ENCODE measurements at places on chromosomes 5 and 9. TPM values are rescaled to one million over a fixed set of nuclear protein-coding genes. Genes with fewer than 3 reads are reported as not detected.

DNA sequence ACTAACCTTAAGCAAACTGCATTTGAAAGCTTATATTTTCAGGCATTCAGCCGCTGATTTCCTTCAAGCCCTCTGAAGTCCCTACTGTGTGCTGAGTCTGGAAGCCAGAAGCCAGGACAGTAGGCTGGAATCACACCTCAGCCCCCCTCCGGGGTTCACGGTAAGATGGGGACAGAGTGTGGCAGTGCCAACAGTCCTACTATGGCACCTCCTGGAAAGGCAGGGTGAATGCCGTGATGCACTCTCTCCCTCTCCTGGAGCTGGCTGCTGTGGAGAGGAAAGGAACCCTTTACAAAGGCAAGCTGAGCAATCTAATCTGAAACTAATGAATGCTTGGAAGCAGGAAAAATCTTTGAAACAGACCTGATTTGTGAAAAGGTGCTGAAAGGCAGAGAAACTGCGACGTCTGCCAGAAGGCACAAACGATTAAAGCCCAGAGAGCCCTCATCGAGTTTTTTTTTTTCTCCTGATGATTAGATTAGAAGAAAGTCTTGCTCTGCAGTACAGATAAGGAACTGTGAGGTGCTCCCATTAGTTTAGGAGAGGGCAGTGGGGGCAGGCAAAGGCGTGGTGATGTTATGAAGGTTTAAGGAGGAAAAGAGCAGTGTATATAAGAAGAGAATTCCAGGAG is 21.0 kb downstream of the ANKH start:
- H3K4me1 ChIP-seq = peaks cover 11% of the 10 kb centered on the region
- DNase-seq = no peak
- no peak overlapping the region for H3K4me3 ChIP-seq
- H3K36me3 ChIP-seq = peaks cover 6% of the 10 kb centered on the region
- no peaks in the 10 kb centered on the region for H3K27me3 ChIP-seq

DNA sequence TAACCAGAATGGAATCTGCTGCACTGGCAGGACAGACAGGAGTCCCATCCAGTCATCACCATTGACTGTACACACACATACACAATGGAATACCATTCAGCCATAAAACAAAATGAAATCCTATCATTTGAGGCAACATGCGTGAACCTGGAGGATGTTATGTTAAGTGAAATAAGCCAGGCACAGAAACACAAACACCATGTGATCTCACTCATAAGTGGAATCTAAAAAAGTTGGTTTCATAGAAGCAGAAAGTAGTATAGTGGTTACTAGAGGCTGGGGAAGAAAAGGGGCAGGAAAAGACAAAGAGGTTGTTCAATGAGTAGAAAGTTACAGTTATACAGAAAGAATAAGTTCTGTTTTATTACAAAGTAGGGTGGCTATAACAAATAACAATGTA is 884.0 kb upstream of the ACO1 start:
- no peak overlapping the region for H3K4me3 ChIP-seq
- H3K27me3 ChIP-seq = no peaks in the 10 kb centered on the region
- H3K27ac ChIP-seq = no peak overlapping the region
- no peaks in the 10 kb centered on the region for H3K4me1 ChIP-seq
- no peak for DNase-seq
- no peaks in the 10 kb centered on the region for H3K36me3 ChIP-seq

GRCh38 chr5:32004404-32004803 is 169.7 kb downstream of the GOLPH3 start:
- no peak for DNase-seq
- H3K4me3 ChIP-seq = no peak overlapping the region
- no peak overlapping the region for H3K27ac ChIP-seq
- no peaks in the 10 kb centered on the region for H3K36me3 ChIP-seq
- H3K4me1 ChIP-seq = no peaks in the 10 kb centered on the region

- DNase-seq = no peak
- H3K4me1 ChIP-seq = no peaks in the 10 kb centered on the region
- peaks cover 2% of the 10 kb centered on the region for H3K36me3 ChIP-seq
- no peak overlapping the region for H3K27ac ChIP-seq
- no peak overlapping the region for H3K4me3 ChIP-seq
Observed at GRCh38 chr5:73412597-73412988, 36.0 kb downstream of the FOXD1 start.

DNA sequence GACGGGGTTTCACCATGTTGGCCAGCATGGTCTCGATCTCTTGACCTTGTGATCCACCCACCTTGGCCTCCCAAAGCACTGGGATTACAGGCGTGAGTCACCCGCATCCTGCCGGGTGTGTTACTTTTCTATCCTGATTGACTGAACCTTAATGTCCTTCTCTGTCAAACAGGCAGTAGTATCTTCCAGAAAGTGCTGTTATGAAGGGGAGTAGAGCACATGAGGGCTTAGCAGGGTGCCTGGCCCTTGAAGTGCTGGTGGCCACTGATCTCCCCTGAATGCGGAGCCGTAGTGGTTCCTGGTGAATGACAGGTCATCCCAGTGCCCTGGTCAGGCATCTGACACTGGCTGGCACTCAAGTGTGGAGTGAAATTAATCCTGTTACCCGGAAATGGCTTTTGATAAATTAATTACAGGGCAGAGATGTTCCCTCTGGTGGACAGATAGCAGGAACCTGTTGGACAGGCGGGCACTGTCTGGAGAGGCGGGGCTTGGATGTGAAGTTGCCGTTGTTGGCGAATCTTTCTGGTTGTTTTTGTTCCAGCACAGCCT is 28.4 kb downstream of the PRRC2B start:
- H3K36me3 ChIP-seq = no peaks in the 10 kb centered on the region
- no peak overlapping the region for H3K4me3 ChIP-seq

The TMEM141 gene
- 62.1 TPM for polyA plus RNA-seq

DNA sequence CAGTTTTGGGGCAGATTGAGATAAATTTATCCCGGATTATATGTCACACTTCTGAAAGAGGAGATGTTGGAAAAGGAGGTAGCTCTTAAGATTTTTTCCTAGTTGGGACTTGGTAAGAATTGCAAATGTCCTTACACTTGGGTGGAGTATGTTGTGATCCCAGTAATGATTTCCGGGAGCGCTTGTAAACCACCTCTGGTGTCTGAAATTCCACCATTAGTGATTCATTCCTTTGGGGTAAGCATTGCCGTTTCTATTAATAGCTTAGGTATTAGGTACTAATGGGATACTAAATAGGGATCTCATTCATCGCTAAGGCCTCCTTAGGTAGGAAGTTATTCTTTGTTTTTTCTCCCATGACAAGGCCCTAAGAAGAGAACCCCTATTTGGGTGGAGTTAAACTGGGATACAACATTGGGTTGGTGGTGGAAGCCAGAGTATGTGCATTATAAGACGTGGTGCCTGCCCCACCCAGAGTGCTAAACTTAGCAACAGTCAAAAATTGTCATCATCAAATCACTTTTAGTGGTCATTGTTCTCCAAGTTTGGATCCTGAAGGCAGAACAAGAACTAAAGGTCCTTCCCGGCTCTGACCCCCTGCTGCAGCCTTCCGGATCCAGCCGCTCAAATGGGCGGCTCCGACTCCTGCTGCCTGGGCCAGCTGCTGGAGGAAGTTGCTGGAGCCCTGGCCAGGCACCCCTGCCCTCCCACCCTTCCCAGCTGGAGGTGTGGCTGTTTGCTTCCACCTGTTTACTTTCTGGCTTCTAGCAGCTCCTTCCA is 31.7 kb upstream of the DAB2IP start:
- H3K27ac ChIP-seq = no peak overlapping the region
- no peaks in the 10 kb centered on the region for H3K36me3 ChIP-seq
- no peak overlapping the region for H3K4me3 ChIP-seq
- peaks cover 8% of the 10 kb centered on the region for H3K27me3 ChIP-seq
- H3K4me1 ChIP-seq = no peaks in the 10 kb centered on the region
- no peak for DNase-seq

- H3K27ac ChIP-seq = peak overlapping the region; percentile 10
- H3K4me3 ChIP-seq = no peak overlapping the region
- peaks cover 2% of the 10 kb centered on the region for H3K27me3 ChIP-seq
- no peaks in the 10 kb centered on the region for H3K36me3 ChIP-seq
Observed at GRCh38 chr5:150112201-150113046, 26.1 kb upstream of the CSF1R start.

The RCL1 gene
- 13.6 TPM for polyA plus RNA-seq

DNA sequence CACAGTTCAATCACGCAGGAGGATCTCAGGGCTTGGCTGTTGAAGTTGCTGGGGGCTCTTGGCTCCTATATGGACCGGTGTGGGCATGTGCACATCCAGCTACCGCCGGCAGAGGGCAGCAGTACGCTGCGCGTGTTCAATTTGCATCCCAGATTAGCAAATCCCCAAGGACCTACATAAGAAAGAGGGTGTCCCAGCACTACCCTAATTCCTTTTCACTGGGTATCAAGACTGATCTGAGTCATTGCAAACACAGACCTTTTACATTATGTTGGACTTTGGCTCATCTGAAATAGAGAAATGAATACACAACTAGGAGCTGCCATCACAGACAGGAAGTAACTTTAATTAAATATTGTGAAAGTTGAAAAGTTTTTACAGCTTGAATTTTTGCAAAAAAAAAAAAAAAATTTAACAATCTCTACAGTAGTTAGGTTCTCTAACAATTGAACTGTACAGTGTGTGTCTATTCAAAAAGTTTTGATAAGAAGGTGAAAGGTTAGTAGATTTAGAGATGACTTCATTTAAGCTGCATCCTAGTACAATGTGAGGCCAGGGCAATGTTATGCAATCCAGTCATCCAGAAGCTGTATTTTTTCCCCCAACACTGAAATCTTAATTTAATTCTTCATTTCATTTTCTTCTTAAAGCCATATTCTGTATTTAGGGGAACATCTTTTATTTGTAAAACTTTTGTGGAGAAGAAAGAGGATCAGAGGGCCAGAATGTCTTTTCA is 404.0 kb downstream of the EBF1 start:
- H3K27me3 ChIP-seq = no peaks in the 10 kb centered on the region
- no peak overlapping the region for H3K27ac ChIP-seq
- no peaks in the 10 kb centered on the region for H3K36me3 ChIP-seq

DNA sequence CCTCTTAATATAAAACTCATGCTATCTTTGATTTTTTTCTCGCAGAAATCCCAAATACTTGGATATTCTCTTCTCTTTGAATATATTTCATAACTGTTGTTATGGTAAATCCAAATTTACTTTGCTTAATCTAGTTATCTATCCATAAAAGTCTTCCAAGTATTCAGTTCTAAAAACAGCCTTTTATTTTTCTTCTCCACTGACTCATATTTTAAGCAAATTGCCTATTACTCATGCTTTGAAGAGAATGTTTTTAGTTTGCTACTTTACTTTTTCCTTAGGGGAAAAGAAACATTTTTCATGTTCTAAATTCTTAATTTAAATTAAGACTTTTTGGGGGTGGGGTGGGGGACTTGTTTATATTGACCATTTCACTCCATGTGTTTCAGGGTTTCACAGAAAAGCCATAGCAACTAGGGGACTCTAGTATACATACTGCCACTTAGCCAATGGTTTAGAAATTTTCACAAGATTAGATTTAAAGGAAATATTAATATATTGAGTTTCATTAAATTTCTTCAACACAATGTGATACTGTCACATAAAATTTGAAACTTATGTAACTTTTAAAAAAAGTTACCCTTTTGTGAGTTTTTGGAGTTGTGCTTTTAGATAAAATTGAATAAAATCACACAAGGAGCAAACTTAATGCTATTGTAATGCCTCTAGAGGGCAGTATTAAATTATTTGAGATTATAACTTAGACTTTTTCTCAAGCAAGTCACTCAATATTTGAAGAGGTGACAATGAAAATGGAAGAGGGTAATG is 545.8 kb upstream of the ARRDC3 start:
- H3K36me3 ChIP-seq = no peaks in the 10 kb centered on the region
- H3K27me3 ChIP-seq = no peaks in the 10 kb centered on the region
- no peak for DNase-seq
- H3K4me3 ChIP-seq = no peak overlapping the region
- no peaks in the 10 kb centered on the region for H3K4me1 ChIP-seq

The PTPN3 gene
- polyA plus RNA-seq = not detected

GRCh38 chr5:37851305-37851704 is 11.5 kb upstream of the GDNF start:
- H3K27me3 ChIP-seq = peaks cover 7% of the 10 kb centered on the region
- H3K4me1 ChIP-seq = no peaks in the 10 kb centered on the region
- H3K27ac ChIP-seq = no peak overlapping the region

DNA sequence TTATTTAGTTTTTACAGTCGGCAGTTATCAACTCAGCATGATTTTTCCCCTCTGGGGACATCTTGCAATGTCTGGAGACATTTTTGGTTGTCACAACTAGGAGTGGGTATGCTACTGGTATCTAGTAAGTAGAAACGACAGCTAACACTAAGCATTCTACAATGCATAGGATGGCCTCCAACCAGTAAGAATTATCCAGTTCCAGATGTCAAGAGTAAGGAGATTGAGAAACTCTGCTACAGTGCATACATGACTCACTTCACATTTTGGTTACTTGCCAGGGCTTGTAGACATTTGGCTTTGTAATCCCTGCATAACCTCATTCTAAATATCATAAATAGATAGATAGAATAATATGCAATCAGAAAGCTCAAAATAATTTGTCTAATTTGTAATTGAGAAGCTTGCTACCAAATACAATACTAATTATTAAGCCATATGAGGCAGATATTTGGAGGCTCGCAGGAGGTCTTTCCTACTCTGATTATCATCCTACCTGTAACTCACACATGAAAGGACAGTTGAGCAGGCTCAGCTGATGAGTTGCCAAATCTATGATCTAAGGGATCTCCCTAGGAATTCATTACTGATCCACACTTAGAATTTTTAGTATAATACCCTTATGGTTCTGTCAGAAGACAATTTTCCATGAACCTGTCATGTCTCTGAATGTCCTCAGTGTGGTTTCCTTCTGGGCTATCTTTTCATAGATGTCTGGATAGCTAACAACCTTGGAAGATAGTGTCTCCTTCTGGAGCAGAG is 346.9 kb upstream of the TLE4 start:
- H3K36me3 ChIP-seq = no peaks in the 10 kb centered on the region
- no peaks in the 10 kb centered on the region for H3K4me1 ChIP-seq
- H3K4me3 ChIP-seq = no peak overlapping the region
- no peak for DNase-seq

The MAP1B gene
- polyA plus RNA-seq = 0.02 TPM

DNA sequence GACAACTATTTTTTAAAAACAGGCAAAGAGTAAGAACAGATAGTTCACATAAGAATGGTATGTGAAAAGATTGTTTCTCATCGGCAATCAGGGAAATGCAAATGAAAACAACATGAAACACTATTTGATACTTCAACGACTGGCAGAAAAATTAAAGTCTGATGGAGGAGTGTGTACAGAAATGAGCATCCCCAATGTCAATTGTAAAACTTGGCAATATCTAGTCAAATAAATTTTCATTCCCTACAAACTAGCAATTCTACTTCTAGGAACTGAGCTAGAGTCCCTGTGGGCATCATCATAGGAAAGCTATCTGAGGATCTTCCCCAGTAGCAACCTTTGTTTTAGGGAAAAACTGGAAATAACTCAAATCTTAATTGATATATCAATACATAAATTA is 29.0 kb upstream of the MAP3K1 start:
- no peak for DNase-seq
- H3K27me3 ChIP-seq = no peaks in the 10 kb centered on the region
- no peaks in the 10 kb centered on the region for H3K4me1 ChIP-seq

GRCh38 chr5:179806250-179807048 is at the start of gene MGAT4B:
Gene MGAT4B (minus strand): TSS chr5:179806866. CDS start chr5:179806583, 283 bp downstream.
- peaks cover 23% of the 10 kb centered on the region for H3K4me1 ChIP-seq
- peak within 1 kb of the TSS; percentile 82 for H3K4me3 ChIP-seq
- H3K27ac ChIP-seq = peak within 1 kb of the TSS; percentile 72
- peak; percentile 67 for DNase-seq
- peaks cover 3% of the 10 kb centered on the region for H3K36me3 ChIP-seq

The PDGFRB gene
- 6.4 TPM for polyA plus RNA-seq

All from immature natural killer cell (primary cell).